Renal cortical epithelial cell (primary cell): ENCODE measurements at places on chromosomes 7 and 10.

GRCh38 chr7:157490465-157490912, 153.7 kb downstream of the DNAJB6 start:
- DNase-seq = peak; percentile 6

DNA sequence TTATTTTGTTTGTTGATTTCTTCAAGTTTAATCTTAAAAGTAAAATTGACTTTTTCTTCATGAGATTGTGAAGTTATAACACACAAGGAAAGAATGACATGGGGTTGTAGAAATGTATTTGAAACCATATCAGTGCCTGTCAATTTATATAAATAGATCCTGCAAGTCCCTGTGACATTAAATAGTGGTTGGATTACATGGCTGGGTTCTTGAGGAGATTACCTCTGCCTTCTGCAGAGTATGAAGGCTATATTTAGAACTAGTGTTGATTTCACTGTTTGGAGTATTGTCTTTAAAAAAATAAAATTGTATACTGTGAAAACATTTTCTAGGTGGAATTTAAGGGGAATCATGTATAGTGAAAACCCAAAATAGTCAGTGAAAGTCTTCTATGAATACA, 385.8 kb upstream of the SMIM30 start:
- DNase-seq = no peak

DNA sequence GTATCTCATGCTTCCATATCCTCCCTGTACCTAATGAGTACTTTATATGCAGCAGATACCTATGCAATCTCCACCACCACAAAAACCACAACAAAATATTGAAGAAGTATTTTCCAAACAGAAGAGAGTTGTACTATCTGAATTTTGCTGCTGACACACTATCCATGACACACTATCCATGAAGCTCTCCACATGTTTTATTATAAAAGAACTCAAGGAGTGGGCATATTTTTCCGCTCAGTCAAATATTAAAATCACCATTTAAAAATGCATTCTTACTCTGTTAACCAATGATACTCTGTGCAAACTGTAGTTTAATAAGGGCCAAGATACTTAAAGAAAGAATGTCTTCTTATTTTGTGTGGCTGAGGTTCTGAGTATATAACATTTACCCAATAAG, 2.8 kb downstream of the BET1 start:
- DNase-seq = no peak

- DNase-seq = no peak
These were observed 100.1 kb downstream of the SLC37A3 start for GRCh38 chr7:140298213-140298612.

DNA sequence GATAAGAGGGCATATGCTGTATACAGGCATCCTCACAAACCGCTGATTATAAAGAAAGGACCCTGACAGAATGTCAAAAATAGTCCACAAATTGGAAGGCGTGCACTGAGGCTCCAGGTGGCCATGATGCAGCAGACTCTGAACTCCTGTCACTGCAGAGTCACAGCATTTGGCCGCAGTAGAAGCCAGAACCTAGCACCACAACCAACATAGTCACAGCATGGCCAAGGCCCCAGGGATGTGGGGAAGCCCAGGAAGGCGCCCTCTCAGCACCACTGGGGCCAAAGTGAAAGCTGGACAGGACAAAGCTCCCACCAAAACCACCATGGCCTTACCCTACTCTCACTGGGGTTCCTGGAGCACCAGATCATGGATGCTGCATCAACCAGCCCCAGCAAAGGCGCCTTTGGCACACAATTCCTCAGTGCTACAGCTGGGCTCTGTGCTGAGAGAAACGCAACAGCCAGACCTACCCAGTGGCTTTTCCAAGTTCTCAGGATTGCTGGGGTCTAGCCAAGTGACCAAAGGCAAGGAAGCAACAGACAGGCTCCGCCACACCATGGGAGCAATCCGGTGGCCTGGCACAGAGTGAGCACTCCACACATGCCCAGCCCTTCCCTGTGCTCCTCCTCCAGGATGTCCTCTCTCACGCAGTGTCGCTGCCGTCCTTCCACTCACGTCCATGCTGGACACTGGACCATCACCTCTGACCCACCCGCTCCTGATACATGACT, 60.2 kb downstream of the STK17A start:
- DNase-seq = no peak

GRCh38 chr10:31321396-31321941, 2.5 kb downstream of the ZEB1 start:
- DNase-seq = peak; percentile 59
